NCI-H748 treated with DMSO at 0.1 percent for 48 hours (cell line): ENCODE measurements at places on chromosomes 3 and 15.

DNA sequence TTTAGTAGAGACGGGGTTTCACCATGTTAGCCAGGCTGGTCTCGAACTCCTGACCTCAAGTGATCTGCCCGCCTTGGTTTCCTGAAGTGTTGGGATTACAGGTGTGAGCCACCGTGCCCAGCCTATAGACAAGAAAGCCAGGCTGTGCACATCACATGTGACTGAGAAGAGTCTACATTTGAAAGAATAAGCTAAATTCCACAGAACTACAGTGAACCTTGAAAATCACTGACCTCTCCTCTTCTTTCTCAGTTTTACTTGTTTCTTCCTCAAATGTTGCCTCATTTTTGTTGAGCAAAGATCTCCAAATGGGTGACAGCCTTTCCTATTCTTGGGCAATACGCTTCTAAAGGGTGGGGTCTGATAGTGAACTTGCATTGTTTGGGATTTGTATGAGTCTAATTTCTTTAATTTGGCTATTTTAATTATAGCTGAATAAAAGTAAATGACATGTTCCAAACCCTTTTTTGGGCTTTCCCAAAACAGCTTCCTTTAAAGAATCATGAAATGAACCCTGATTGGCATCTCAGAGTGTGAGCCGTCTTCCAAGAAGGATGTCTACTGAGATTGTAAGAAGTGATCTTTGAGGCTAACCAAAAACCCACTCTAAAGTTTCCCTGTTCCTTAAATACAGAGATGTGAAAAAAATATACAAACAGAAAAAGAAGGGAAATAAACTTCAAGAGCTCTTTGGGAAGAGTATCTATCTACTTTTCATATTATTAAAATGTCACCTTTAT is 21.6 kb upstream of the SPTBN5 start:
- DNase-seq = no peak

DNA sequence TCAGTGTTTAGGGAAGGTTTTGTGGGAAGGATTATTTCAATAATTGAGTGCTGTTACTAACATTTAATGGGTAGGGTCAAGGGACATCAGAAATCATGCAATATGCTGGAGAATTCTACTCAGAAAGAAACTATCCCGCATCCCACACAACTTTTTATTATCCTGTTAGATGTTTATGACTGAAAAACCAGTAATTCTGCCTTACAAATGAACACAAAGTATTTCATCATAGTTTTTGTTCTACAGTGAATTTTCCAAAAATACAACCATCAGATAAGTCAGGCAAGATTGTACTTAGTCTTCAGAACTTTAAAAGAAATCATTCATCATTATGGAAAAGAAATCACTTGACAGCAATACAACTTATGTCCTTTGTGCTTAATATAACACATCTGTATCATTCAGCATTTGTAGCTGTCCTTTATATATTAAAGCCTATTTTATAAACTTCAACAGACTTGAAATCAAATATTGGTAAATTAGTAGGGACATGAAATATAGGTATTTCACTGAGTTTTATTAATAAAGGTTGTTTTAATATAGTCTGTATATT is 61.9 kb downstream of the TRPM7 start:
- DNase-seq = no peak

- no peak for DNase-seq
Measured at GRCh38 chr3:179149406-179149867, 1.3 kb downstream of the PIK3CA start.

DNA sequence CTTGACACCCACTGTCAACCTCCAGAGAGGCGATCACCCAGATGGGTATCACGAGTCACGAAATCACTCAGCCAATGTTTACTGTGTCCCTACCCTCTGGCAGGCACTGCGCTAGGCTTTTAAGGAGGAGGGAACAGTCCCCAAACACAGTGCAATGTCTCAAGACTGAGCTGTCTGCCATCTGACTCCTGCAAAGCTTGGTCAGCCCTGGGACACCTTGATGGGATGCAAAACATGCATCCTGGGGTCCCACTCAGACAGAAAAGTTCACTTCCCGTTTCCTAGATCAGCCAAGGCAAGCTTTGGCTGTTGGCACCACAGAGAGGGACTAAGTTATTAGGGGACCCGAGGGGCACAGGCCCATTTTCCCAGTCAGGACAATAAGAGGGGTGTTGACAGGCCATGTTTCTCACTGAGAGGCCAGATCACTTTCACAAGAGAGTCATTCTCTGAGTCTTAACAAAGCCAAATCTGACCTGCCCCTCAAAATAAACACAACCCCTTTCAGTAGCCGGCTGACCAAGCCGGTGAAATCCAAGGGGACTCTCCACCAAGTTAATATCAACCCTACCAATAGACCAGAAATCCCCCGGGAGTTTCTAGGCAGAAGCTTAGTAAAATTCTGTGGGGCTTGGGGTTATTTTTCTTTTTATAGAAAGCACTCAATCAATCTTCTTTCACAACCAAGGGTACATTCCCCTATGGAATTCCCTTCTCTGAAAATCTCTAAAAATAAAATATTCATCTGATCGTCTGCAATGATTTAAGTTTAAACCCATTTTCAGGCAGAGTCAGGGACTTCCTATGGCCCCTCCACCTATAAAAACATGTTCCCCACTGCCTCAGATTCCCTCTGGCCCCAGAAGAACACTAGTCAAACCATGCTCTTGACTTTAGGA is 3.5 kb downstream of the RFTN1 start:
- DNase-seq = no peak

- DNase-seq = no peak
Measured at GRCh38 chr15:60528530-60528929, 49.6 kb upstream of the ICE2 start.

DNA sequence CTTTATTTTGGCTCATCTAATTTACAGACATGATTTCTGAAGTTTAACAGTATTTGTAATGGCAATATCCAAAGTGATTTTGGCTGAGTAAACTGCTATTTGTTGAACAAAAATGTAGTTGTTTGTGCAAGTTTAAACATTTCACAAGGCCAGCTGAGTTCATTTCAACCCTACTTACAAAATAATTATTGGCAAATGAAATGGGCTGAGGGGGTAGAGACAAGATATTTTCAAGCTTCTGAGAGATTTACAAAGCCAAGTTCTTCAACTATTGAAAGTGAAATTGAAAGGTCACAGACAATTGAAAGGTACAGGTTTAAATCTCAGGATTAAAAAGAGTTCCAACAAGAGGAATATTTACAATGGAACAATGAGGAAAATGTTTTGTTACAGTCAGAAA is 77.1 kb downstream of the DUT start:
- DNase-seq = no peak

- DNase-seq = no peak
Measured at GRCh38 chr15:69793781-69794451, 303.8 kb downstream of the TLE3 start.

- DNase-seq = peak; percentile 57
Measured at GRCh38 chr3:141105828-141106628, 54.9 kb downstream of the SPSB4 start.

- DNase-seq = no peak
Measured at GRCh38 chr3:151835751-151836525, 22.0 kb downstream of the AADAC start.

DNA sequence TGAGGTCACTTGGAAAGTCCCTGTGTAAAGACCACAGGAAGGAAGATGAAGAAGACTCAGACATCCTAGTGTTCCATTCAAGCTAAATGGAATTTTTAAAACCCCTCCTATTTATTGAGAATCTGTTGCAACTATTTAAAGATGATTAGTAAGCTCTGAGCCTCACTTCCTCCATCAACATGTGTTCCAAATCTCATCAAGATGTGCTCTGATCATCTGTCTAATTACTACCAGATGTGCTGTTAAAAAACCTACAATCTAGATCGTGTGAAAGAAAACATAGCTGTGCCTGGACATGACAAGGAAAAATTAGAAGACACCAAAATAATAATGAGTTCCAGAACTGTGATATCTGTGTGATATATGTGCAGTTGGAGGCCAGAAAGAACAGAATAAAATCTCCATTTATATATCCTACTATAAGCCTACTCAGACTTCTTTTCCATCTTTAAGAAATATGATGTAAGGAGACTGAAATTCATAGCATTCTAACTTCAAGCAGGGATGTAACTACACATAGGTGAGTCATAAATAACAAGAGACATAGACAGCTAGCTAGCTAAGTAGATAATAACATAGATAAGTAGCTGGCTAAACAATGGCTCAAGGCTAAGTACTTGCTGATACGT is 7.8 kb downstream of the XPC start:
- DNase-seq = no peak

DNA sequence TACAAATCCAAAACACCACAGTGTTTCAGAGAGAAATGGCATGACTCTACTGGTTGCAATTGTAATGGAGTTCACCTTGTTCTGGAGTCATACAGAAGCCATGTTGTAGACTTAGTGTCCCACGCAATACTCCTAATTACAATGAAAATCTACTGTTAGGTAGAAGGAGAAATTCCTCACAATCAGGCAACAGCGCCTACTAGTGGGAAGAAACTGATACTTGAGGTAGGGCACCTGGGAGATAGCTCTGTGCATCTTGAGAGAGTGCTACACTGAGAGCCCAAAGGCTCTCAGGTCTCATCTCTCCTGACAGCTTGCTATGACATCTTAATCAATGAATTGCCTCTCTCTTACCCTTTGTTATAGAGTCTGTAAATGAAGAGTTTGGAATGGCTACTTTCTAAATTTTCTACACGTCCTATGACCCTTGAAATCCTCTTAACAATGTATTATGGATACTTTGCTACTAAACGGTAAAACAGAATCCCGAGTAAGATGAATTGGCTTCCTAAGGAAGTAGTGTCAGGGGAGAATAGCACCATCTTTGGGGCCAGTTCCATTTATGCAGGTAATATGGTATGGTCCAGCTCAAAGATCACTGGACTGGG is 422.7 kb upstream of the TPRG1 start:
- DNase-seq = no peak

- no peak for DNase-seq
Measured at GRCh38 chr3:14124223-14124614, 451 bp downstream of the CHCHD4 start.

- no peak for DNase-seq
Measured at GRCh38 chr15:64443747-64444621, 16.4 kb upstream of the ZNF609 start.

GRCh38 chr3:65939801-65940246 is 98.9 kb downstream of the MAGI1 start:
- DNase-seq = no peak

DNA sequence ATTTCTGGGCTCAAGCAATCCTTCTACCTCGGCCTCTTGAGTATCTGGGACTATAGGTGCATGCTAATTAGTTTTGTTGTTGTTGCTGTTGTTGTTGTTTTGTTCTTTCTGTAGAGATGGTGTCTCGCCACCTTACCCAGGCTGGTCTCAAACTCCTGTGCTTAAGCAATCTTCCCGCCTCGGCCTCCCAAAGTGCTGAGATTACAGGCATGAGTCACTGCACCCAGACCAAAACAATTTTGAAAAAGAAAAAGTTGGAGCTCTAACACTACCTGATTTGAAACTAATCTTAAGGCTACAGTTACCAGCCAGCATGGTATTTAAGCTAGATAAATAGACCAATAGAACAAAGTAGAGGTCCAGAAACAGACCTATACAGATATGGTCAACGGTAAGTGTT is 29.8 kb downstream of the KPNA1 start:
- DNase-seq = no peak

GRCh38 chr3:134927599-134927998 is 132.5 kb downstream of the EPHB1 start:
- DNase-seq = no peak

DNA sequence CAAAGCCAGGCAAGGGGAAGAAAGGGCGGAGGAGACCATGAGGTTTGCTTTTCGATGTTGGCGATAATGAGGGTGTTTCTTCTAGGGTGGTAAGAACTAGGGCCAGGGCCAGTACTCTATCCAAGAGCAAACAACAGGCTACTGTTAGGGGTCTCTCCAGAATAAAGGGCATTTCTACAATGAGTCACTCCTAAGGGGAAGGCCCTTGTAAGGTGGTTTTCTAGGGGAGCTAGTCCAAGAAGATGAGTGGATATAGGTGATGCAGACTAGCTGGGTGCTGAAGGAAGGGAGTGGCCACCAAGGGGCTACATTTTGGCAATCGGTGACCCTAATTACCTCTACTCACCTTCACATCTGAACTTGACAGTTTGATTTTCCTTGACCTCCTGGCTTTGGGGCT is 148.5 kb upstream of the HACD2 start:
- DNase-seq = no peak

- DNase-seq = peak; percentile 15
Measured at GRCh38 chr3:185733980-185734724, 90.7 kb downstream of the IGF2BP2 start.

DNA sequence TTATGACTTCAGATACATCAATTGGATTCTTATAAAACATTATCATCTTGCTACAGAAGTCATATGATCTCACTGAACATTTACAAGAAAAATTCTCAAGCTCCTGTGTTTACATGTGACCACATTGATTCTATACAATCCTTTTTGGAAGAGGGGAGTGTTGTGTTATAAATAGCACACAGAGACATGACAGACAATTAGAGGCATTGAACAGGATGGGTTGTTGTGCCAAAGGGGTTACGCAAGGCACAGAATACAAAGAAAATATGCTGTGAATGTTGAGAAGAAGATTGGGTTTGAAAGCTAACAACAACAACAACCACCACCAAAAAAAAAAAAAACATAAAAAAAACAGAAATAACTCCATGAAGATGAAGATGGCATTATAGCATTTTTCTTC is 32.5 kb upstream of the TBL1XR1 start:
- no peak for DNase-seq

GRCh38 chr3:52742418-52743041 is 28.2 kb downstream of the NEK4 start:
- DNase-seq = no peak

DNA sequence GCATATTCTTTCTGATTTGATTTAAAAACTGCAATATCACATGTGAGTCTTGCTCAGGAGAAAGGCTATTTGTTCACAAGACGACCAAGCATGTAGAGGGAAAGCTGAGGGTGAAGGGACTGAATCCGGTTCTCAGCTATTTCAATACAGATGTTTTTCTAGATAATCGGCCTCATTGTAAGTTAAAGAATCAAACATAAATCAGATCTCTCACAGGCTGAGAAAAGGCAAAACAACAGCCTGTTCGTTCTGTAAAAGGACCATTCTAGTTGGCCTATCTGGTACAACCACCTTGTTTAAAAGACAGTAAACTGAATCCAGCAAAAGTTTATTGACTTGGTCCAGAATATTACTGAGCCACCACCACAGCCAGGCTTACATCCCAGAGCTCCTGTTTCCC is 1045.7 kb upstream of the CFAP20DC start:
- DNase-seq = peak; percentile 17
